GM12878 (cell line): ENCODE measurements at places on chromosomes 2 and 18. TPM values are rescaled to one million over a fixed set of nuclear protein-coding genes. Genes with fewer than 3 reads are reported as not detected.
A peak's percentile ranks its signal among the peaks of the same experiment; 100 is the strongest.

Gene SLC11A1
- total RNA-seq, result 0.38 and 0.56 TPM in 2 replicates

Gene RND3
- total RNA-seq, result 1.2 and 2.1 TPM in 2 replicates

Gene SFXN5
- total RNA-seq, result 11.5 and 12.2 TPM in 2 replicates

Gene C2orf81
- 9.5 and 9.8 TPM in 2 replicates for total RNA-seq

Gene FEV
- not detected in 2 replicates for total RNA-seq

Gene LHCGR
- total RNA-seq, result 0.11 TPM in 1 of 2 replicates, not detected in the other

Gene POTEI
- total RNA-seq, result 0.11 and 0.13 TPM in 2 replicates

Gene B4GALT6
- total RNA-seq, result 43.0 and 44.5 TPM in 2 replicates

Gene NPPC
- not detected in 2 replicates for total RNA-seq

Gene C2orf78
- 0.44 and 0.51 TPM in 2 replicates for total RNA-seq

- no peak overlapping the region for H3K27ac ChIP-seq
- H3K27me3 ChIP-seq, result no peaks in the 10 kb centered on the region
- no peaks in the 10 kb centered on the region for H3K4me1 ChIP-seq
- no peak overlapping the region for H3K4me3 ChIP-seq
- H3K36me3 ChIP-seq, result no peaks in the 10 kb centered on the region
- DNase-seq, result no peak
Observed at GRCh38 chr18:65988386-65988785, 237.6 kb downstream of the CDH7 start.

GRCh38 chr18:52009958-52010357 is 330.0 kb upstream of the DCC start:
- no peaks in the 10 kb centered on the region for H3K4me1 ChIP-seq
- H3K27me3 ChIP-seq, result no peaks in the 10 kb centered on the region
- DNase-seq, result no peak
- no peaks in the 10 kb centered on the region for H3K36me3 ChIP-seq
- no peak overlapping the region for H3K27ac ChIP-seq
- no peak overlapping the region for H3K4me3 ChIP-seq

GRCh38 chr2:10963155-10963554 is 51.4 kb downstream of the KCNF1 start:
- no peaks in the 10 kb centered on the region for H3K36me3 ChIP-seq
- peaks cover 3% of the 10 kb centered on the region for H3K27me3 ChIP-seq
- DNase-seq, result no peak
- no peak overlapping the region for H3K27ac ChIP-seq
- no peak overlapping the region for H3K4me3 ChIP-seq

- no peaks in the 10 kb centered on the region; the same call in 1 of the 2 replicates for H3K27me3 ChIP-seq
- no peaks in the 10 kb centered on the region for H3K36me3 ChIP-seq
- no peak overlapping the region for H3K27ac ChIP-seq
- H3K4me3 ChIP-seq, result no peak overlapping the region
- DNase-seq, result no peak
Observed at GRCh38 chr2:71944806-71945602, 202.7 kb downstream of the CYP26B1 start.

DNA sequence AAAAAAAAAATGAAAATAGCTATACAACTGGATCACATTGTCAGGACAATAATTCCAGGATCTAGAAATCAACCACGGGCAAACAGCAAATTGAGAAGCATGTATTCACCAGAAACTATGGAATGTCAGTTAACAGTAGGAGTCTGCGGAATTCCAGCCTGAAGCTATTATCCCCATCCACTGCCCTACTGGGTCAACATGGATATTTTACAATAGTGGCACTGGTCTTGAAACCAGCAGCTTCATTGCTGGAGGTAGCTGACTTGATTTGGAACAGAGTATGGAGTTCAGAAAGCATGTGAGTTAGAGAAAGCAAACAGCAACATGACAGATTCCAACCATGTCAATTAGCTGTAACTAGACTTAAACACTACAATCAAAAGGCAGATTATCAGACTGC is 55.7 kb upstream of the PDE1A start:
- H3K36me3 ChIP-seq, result no peaks in the 10 kb centered on the region
- H3K4me3 ChIP-seq, result no peak overlapping the region
- DNase-seq, result no peak
- no peaks in the 10 kb centered on the region for H3K27me3 ChIP-seq
- H3K27ac ChIP-seq, result no peak overlapping the region

GRCh38 chr2:212831671-212832199 is 293.1 kb upstream of the ERBB4 start:
- H3K36me3 ChIP-seq, result no peaks in the 10 kb centered on the region
- no peaks in the 10 kb centered on the region for H3K27me3 ChIP-seq
- no peak for DNase-seq
- no peak overlapping the region for H3K27ac ChIP-seq
- no peak overlapping the region for H3K4me3 ChIP-seq
- no peaks in the 10 kb centered on the region for H3K4me1 ChIP-seq

GRCh38 chr2:169713331-169713730 is 19.1 kb downstream of the PHOSPHO2 start:
- no peak for DNase-seq
- H3K36me3 ChIP-seq, result no peaks in the 10 kb centered on the region
- H3K27me3 ChIP-seq, result no peaks in the 10 kb centered on the region
- H3K4me1 ChIP-seq, result no peaks in the 10 kb centered on the region
- no peak overlapping the region for H3K4me3 ChIP-seq

- no peaks in the 10 kb centered on the region for H3K4me1 ChIP-seq
- H3K36me3 ChIP-seq, result no peaks in the 10 kb centered on the region
- H3K27me3 ChIP-seq, result no peaks in the 10 kb centered on the region
- H3K27ac ChIP-seq, result no peak overlapping the region
- DNase-seq, result no peak
Observed at GRCh38 chr2:106516864-106517263, 29.7 kb downstream of the CD8B2 start.

DNA sequence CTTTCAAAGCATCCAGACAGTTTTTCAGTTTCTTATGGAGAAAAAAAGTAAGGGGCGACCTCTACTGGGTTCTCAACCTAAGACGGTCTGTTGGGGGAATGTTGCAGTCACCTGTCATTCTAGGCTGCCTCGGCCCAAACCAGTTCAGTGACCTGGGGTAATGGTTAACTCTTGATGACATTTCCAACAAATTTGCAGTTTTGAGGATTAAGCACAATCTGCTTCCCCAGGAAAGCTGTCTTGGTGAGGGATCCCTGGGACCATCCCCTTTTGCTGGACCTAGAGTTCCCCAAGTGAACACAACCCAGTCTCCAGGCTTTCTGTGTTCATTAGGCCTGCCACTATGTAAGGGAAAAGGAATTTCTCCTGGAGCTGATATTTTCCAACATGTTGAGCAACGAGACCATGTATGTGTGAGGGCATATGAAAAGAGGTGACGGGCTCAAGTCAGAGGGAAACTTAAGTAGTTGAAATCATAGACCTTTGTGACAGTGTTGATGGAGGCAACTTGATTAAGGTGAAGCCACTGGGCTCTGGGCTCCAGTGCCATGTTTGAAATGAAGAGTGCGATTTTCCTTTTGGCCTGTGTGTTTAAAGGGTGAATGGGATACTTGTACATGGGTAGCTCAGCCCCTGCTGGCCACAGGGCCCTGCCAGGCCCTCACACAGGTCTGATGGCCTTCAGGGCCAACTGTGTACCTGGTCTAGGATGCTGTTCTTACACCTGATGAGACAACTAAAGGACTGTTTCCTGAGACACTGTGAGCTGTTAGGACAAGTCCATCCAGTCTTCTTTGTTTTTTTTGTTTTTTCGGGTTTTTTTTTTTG is 27.0 kb downstream of the FOSL2 start:
- no peak overlapping the region for H3K4me3 ChIP-seq
- H3K4me1 ChIP-seq, result no peaks in the 10 kb centered on the region
- DNase-seq, result no peak
- no peaks in the 10 kb centered on the region for H3K36me3 ChIP-seq
- no peak overlapping the region for H3K27ac ChIP-seq

GRCh38 chr2:127155947-127156346 is 49.0 kb upstream of the BIN1 start:
- no peaks in the 10 kb centered on the region for H3K36me3 ChIP-seq
- no peak overlapping the region for H3K4me3 ChIP-seq
- H3K4me1 ChIP-seq, result no peaks in the 10 kb centered on the region
- DNase-seq, result no peak

- peak overlapping the region; percentile 53 for H3K27ac ChIP-seq
- H3K36me3 ChIP-seq, result no peaks in the 10 kb centered on the region
- no peaks in the 10 kb centered on the region for H3K27me3 ChIP-seq
Observed at GRCh38 chr2:195659982-195660890, 3.2 kb downstream of the SLC39A10 start.

DNA sequence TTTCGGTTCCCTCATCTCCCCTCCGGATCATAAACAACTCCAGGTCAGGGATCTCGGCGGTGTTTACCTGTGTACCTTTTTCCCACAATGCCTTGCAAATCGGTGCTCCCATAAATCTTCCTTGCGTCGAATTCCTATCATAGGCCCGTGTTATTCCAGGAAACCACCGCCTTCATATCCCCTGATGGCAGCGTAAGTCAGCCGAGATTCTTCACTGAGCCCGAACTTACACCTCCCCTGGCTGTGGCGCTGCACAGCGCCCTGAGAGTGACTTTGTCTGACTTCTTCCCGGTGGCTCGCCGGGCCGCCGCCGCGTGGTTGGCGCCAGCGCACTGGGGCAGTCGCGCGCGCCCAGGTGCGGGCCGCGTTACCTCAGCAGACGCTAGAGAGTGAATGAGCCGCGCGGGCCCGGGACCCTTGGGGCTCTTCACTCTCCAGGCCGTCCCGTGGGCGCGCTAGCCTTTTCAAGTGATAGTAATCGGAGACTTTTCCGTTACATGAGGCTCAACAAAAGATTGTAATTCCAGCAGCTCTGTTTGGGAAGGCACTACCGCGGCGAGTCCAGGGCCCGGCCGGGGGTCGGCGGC is 101.6 kb downstream of the SPTBN1 start:
- H3K4me3 ChIP-seq, result peak overlapping the region; percentile 99
- peak overlapping the region; percentile 96 for H3K27ac ChIP-seq
- no peak for DNase-seq
- H3K27me3 ChIP-seq, result no peaks in the 10 kb centered on the region
- H3K36me3 ChIP-seq, result no peaks in the 10 kb centered on the region; the same call in 1 of the 2 replicates

- no peak overlapping the region for H3K4me3 ChIP-seq
- no peak overlapping the region for H3K27ac ChIP-seq
- no peaks in the 10 kb centered on the region; the same call in 1 of the 2 replicates for H3K27me3 ChIP-seq
- H3K36me3 ChIP-seq, result no peaks in the 10 kb centered on the region
- no peaks in the 10 kb centered on the region for H3K4me1 ChIP-seq
Observed at GRCh38 chr2:31386648-31387047, 27.9 kb downstream of the XDH start.

DNA sequence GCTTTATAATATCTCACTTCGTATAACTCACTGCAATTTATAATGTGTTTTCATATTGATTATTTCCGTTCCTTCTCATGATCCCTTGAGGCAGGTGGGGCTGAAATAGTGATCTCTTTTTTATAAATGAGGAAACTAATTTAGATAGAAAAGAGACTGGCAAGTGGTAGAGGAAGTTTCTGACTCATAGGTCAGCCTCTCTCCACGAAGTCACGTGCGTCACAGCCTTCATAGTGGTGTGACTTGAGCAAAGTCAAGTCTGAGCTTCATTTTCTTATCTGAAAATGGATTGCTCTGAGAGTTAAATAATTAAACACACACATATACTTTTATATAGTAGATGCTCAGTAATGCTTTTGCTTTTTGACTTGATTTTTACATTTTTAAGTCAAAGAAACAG is 19.9 kb downstream of the ABCG5 start:
- no peaks in the 10 kb centered on the region for H3K4me1 ChIP-seq
- no peak for DNase-seq
- no peaks in the 10 kb centered on the region for H3K36me3 ChIP-seq
- no peak overlapping the region for H3K27ac ChIP-seq

DNA sequence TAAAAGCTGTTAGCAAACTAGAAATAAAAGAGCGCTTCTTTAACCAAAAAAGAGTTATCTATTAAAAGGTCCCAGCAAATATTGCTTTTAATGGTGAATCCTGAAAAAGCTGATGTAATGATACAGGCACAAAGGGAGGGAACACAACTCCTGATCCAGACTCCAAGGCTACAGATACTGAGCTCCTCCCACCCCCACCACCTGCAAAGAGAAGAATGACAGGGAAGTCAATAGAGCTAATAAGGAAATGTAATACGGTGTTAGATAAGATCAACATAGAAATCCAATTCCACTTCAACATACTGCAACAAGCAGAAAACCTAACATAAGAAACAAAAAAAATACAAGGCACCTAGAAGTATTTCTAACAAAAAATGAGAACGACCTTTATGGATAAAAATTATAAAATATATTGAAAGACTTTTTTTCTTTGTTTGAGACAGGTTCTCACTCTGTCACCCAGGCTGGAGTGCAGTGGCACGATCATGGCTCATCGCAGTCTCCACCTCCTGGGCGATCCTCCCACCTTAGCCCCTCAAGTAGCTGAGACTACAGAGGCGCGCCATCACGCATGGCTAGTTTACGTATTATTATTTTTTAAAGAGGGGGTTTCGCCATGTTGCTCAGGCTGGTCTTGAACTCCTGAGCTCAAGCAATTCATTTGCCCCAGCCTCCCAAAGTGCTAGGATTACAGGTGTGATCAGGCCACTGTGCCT is 192.2 kb downstream of the HDAC4 start:
- no peaks in the 10 kb centered on the region for H3K4me1 ChIP-seq
- no peak overlapping the region for H3K27ac ChIP-seq
- H3K36me3 ChIP-seq, result no peaks in the 10 kb centered on the region

DNA sequence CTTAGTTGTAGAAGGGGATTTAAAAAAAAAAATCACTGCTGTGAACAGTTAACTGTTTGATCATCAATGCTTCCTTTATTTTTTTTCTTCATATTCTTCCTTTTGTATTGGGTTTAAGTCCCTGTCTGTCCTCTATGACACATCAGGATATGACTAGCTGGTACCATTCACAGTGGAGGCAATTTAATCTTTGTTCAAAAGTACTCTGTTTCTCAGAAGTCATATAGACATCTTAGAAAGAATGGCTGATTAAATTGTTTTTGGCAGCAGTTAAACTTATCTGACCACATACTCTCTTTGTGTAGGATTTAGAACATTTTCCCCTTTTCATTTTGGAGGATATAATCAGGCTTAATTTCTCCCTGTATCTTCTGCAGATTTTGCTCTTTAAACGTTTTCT is 807.8 kb upstream of the CDH2 start:
- no peaks in the 10 kb centered on the region for H3K27me3 ChIP-seq
- no peak overlapping the region for H3K4me3 ChIP-seq
- DNase-seq, result no peak
- no peak overlapping the region for H3K27ac ChIP-seq
- H3K4me1 ChIP-seq, result no peaks in the 10 kb centered on the region

- no peak for DNase-seq
- peak overlapping the region; percentile 56; the same call in 1 of the 2 replicates for H3K27ac ChIP-seq
- H3K4me1 ChIP-seq, result peaks cover 12% of the 10 kb centered on the region
- peak overlapping the region; percentile 48 for H3K4me3 ChIP-seq
- H3K27me3 ChIP-seq, result no peaks in the 10 kb centered on the region
- H3K36me3 ChIP-seq, result no peaks in the 10 kb centered on the region
Observed at GRCh38 chr2:19898592-19899329, 3.0 kb downstream of the TTC32 start.

DNA sequence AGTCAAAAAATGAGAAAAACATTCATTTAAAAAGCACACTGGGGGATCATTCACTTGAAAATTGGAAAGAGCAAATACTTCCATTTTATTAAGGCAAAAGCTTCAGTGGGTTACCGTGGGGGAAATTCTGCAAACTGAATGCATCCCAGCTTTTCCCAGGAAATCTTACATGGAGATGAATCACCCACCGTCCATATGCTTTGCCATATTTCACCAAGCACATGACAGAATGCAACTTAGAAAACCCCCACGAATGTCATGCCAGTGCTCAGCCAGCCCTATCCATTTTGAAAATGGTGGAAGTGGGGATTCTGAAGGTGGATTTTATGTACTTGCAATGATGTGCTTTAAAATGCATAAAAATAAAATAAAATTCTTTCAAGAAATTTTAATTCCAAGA is 485.5 kb upstream of the ID2 start:
- H3K36me3 ChIP-seq, result no peaks in the 10 kb centered on the region; the same call in 1 of the 2 replicates
- no peaks in the 10 kb centered on the region for H3K4me1 ChIP-seq
- no peak for DNase-seq
- H3K27ac ChIP-seq, result no peak overlapping the region
